ENCODE measurements at places on chromosomes 2 and 18. TPM values are rescaled to one million over a fixed set of nuclear protein-coding genes. Genes with fewer than 3 reads are reported as not detected.

DNA sequence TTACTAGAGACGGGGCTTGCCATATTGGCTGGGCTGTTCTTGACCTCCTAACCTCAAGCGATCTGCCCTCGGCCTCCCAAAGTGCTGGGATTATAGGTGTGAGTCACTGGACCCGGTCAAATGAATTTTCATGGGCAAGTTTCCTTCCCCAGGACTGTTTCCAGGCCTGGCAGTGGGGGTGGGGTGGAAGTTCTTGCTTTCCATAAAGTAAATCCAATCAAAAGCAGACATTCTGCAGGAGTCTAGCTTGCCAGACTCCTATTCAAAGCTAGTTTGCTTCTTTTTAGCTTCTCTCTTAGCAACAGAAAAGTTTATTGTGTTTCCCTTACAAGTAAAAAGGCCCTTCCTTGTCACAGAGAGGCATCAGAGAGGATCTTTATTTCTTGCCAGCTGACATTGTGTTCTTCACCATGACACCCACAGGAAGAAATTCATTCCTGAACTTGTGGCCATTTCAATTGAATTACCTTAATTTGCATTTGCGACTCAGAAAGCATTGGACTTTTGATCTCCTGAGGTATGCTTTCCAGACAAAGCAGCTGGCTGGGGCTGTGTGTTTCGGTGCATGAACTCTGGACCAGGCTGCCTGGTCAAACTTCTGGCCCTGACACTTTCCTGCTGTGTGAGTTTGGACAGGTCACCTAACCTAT lies 37.9 kb downstream of the LYPD1 start:
- no peak for DNase-seq

- no peak for DNase-seq
Observed at GRCh38 chr2:208099682-208100470, 24.4 kb downstream of the CRYGD start.

- DNase-seq: no peak
Observed at GRCh38 chr18:36514778-36515177, 217.3 kb downstream of the FHOD3 start.

- no peak for DNase-seq
Observed at GRCh38 chr2:23595601-23596251, 210.7 kb downstream of the KLHL29 start.

The IL1R1 gene
- polyA plus RNA-seq: 5.4 TPM

The ABCB11 gene
- polyA plus RNA-seq: 0.16 TPM

Measured in endothelial cell of umbilical vein (primary cell).